ENCODE measurements at places on chromosomes 5 and 9.

DNA sequence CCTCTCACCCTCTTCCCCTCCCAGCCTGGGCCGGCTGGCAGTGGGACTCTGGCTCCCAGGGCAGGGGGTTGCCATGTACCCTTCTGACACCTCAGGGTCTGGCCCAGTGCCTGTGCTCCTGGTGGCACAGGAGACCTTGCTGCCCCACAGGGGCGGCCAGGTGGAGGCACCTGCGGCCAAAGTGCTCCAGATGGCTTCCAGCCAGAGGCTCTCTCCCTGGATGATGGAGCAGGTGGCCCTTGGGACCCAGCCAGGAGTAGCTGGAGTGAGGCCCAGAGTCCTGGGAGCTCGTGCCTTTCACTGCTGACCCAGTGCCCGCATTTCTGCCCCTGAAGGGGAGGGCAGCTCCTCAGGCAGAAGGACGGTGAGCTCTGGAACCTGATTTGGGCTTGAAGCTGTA lies 87.3 kb downstream of the NTNG2 start:
- no peak for DNase-seq

DNA sequence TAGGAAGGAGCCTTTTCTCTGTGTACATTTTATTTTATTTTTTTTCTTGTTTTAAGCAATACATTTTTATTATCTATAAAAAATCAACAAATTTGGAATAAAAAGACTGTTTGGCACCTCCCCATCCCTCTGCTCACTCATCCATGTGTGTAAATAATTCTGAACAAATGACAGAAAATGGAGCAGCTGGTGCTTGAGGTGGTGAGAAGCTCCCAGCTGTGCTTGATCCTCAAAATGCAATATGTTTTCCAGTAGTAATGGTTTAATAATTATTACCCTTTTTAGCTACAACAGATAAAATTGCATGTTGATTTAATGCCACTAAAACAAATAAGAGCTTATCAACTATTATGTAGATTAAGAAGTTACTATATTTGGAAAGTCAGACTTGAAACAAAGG lies 132.5 kb downstream of the CDH18 start:
- no peak for DNase-seq

GRCh38 chr5:141084487-141084989 lies 9.9 kb upstream of the PCDHB2 start:
- DNase-seq = peak; percentile 6

DNA sequence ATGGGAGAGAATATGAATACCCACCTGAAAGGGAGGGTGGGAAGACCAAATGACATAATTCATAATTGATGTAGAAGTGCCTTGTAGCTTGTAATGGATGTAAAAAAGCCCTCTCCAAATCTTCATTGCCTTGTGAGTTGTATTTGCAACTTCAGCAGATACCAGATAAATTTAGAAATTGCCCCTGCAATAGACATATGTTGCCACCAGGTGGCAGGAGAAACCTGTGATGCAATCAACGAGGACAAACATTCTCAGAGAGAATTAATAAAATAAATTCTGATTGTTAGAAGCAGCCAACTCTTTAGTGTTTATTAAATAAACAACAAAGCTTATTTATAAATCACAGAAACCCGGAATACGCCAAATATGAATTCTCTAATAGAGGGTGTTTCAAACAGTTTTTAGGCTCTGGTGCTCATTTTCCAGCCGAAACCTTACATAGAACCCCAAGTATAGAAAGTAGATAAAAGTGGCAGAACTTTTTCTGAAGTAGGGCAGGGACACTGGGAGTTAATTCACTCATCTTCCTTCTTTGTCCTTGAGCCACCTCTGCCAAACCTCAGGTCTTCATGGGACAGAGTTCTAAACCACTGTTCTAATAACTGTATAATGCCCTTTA lies 147.8 kb downstream of the TMEM38B start:
- DNase-seq = no peak

- DNase-seq = no peak
Observed at GRCh38 chr5:135137146-135137915, 103.3 kb upstream of the PITX1 start.

DNA sequence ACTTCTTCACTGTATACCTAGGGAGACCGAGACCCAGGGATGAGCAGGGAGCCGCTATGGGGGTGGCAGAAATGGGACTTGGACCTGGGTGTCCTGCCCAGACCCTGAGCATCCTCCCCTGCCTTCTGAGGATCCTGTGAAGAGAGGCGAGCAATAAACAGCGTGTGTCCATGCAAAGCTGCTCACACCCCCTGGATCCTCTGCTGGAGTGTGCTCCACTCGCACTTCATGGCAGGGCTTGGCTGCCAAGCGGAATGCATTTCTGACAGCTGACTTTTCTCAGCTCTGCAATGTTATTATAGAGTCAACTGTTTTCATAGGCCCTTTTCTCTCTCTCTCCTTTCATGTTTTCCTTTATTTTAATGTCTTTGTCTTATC lies 31.0 kb upstream of the ALDH1B1 start:
- no peak for DNase-seq

DNA sequence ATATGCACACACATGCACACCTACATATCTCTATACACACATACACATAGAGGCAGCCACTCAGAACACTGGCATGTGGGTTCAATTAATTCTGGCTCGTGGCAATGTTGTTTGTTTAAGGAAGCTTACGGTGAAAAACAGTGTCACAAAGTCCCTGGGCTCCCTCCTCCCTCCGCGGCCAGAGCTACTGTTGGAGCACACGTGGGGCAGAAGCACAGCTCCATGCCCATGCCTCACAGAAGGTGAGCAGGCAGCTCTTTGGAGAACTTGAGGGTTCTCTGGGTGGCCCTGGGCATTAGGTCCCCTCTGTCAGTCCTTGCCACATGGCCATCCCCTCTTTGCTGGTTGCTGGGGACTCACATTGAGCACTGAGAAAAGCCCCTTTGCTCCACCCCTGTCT lies 107.5 kb downstream of the GADD45G start:
- no peak for DNase-seq

DNA sequence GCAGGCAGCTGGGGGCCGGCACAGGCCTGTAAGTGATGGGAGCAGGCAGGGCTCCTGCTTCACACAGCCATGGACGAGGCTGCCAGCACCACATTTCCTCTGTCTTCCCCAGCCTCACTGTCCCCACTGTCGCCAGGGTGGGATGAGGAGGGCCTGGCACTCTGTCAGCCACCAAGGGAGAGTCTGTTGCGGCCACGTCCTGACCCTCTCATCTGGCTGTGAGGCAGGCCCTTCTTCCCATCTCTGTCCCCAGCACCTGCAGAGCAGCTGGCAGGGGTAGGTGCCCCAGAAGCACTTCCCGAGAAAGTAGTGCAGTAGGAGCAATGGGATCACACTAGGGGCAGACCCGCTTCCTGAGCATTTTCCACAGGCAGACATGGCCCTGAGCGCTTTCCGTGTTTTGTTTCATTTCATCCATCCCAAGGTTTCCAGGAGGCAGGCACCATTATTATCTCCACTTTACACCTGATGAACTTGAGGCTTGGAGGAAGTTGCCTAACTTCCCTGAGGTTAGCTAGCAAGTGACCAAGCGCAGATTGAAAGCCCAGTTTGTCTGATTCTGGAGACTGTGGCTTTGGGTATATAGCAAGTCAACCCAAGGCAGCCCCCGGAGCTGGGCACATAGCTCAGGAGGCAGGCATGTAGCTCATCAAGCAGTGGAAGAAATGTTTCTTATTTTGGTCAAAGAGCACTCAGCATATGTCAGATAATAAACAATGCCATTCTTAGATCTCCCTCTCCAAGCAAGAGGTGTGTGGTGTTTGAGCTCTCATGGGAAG lies 202.4 kb downstream of the DAB2IP start:
- DNase-seq = no peak

DNA sequence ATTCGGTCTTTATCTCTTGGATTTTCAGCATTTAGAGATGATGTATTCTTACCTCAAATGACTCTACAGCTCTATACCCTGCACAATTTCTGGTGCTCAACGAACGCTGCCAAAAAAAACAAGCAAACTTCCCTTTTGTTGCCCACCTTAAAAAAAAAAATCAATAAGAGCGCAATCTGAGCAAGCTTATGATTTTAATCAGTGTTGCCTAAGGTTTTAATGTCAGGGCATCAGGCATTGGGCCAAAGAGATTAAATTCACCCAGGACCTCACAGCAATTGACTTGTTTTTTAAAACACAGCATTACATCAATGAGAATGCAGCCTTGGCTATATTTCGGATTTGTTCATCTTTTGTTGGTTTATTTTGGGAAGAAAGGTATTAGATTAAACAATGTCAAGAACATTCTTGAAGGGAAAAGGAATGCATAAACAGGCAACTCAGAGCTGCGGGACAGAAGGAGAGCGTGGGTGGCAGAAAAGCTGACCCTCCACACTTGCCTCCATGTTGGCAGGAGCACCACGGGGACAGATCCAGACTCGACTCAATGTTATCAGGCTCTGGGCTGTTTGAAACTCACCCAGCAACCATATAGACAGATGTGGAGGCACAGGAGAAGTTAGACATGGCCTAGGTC lies 127.5 kb upstream of the DAPK1 start:
- DNase-seq = no peak

DNA sequence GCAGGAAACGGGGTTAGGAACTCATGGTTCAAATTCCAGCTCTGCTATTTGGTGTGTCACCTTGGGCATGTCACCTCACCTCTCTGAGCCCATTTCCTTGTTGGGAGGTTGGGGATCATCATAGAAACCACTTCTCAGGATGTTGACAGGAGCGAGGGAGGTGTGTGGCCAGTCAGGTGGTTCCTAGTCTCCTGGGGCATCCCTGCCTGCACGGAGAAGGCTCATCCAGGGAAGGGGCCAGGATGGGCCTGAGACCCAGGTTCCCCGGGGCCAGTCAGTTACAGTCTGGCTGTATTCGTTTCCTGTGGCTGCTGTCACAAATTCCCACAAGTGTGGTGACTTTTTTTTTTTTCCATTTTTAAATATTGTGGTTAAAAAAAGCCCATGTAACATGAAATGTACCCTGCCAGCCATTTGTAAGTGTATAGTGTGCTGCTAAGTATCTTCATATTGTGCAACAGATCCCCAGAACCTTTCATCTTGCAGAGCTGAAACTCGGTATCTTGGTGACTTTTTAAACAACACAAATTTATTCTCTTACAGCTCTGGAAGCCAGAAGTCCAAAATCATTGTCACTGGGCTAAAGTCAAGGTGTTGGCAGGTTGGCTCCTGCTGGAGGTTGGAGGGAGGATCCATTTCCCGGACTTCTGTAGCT lies 78.7 kb upstream of the UNC5A start:
- DNase-seq = no peak

GRCh38 chr9:101167490-101168134 lies 139.1 kb downstream of the PLPPR1 start:
- no peak for DNase-seq

DNA sequence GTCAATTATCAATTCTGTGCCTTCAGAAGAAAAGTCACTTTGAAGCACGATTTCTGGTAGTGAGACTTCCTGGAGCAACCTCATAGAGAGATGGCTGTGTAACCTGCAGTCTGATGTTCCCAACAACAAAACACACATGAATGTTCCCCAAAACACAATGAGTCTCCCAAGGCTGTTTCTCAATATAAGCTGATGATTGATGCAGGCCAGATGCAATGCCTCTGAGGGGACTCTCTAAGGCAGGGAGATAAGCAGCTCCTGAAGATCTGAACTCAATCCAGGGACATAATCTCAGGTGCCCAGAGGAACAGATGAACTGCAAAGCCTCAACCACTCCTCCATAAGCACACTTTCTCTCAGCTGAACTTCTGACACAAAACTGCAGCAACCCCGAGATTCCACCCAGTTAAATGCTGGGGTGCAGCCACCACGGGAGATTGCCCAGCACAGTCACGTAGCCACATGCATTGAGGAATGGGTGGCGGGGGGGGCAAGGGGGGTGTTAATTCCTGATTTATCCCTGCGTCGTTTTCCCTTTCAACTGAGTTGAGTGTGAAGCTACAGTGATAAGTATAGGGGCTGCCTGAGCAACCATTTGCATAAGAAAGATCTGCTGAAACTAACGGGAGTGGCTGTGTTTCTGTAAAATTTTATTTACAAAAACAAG lies 122.7 kb upstream of the RASEF start:
- DNase-seq = no peak

DNA sequence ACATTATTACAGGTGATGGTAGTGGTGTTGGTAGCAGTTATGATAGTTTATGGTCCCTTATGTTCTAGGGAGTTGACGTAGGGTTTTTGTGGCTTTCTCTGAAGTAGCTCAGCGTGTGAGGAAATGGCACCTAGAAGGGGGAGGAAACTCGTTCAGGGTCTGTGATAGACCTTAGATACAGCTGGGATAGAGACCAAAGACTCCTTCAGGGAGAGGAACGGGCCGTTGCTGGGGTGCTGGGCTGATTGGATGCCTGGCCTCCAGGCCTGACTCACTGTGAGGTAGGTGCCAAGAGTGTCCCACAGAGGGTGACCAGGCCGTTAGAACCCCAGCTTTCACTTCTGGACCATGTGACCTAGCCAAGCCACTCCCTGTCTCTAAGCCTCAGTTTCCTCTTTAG lies 96.6 kb downstream of the DAB2IP start:
- DNase-seq = no peak

DNA sequence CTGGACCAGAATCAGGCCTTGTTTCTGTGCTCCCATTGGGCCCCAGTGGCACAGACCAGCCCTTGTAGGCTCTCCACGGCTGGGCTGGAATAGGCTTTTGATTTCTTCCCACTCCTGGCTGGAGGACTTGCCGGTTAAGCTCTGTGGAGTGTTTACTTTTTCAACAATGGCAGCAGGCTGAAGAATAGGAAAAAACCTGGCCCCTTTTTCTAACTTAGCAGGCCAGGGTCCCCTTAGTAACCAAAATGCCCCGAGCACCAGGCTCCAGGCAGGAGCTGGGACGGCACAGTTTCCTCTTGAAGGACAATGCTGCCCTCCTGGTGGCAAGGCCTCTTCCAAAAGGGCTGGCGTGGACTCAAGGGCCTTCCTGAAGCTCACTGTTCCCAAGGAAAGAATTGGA lies 230.3 kb downstream of the CRB2 start:
- no peak for DNase-seq
